ENCODE measurements at places on chromosomes 12 and 14. TPM values are rescaled to one million over a fixed set of nuclear protein-coding genes. Genes with fewer than 3 reads are reported as not detected.

DNA sequence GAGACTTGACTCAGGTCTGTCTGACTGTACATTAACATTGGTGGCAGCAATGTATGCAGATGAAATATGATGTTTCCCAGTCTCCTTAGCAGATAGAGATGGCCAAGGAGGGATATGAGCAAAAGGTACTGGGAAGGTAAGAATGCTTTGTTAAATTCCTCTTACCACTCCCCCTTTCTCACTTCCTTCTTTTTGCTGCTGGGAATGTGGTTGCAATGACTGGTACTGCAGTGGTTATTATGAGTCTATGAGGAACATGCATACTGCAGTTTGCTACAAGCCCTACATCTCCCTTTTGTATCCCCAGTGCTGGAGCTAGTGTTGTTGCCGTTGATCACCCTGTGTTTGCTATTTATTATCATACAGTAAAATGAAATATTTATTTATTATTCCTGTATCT lies 35.9 kb downstream of the ALDH1L2 start:
- H3K27ac ChIP-seq: no peak overlapping the region
- H3K4me1 ChIP-seq: peaks cover 3% of the 10 kb centered on the region
- no peak overlapping the region for H3K4me3 ChIP-seq

DNA sequence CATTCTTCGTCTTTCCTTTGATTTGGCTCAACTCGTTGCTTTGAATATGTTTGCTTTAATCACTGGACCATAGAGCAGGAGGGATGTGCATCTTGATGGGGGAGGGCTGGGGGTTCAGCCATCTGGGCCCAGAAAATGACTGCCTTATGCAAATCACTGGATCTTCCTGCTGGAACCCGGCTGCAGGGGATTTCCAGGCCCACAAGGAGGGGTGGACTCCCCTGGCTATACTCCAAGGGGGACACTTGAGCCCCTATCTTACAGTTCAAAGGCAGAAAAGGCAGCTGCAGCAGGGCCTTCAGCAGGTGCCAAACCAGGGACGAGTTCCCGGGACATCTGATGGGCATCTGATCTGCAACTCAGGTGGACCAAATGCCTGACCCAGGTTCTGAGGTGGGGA lies 122.5 kb downstream of the DICER1 start:
- H3K4me3 ChIP-seq: no peak overlapping the region
- no peak overlapping the region for H3K27ac ChIP-seq
- H3K27me3 ChIP-seq: peaks cover 10% of the 10 kb centered on the region
- no peak for DNase-seq
- no peaks in the 10 kb centered on the region for H3K36me3 ChIP-seq

- no peak for DNase-seq
- H3K36me3 ChIP-seq: peaks cover 3% of the 10 kb centered on the region
- no peak overlapping the region for H3K27ac ChIP-seq
- no peaks in the 10 kb centered on the region for H3K4me1 ChIP-seq
- H3K27me3 ChIP-seq: no peaks in the 10 kb centered on the region
Observed at GRCh38 chr14:59344016-59344415, 121.2 kb downstream of the GPR135 start.

- H3K27ac ChIP-seq: peak overlapping the region; percentile 98
- H3K4me3 ChIP-seq: no peak overlapping the region
- H3K27me3 ChIP-seq: no peaks in the 10 kb centered on the region
- peaks cover 4% of the 10 kb centered on the region for H3K36me3 ChIP-seq
- H3K4me1 ChIP-seq: peaks cover 36% of the 10 kb centered on the region
- DNase-seq: no peak
Observed at GRCh38 chr14:24110060-24110459, 4.5 kb upstream of the DCAF11 start.

- H3K27ac ChIP-seq: no peak overlapping the region
- no peak for DNase-seq
- H3K27me3 ChIP-seq: no peaks in the 10 kb centered on the region
- H3K4me3 ChIP-seq: no peak overlapping the region
- H3K4me1 ChIP-seq: no peaks in the 10 kb centered on the region
Observed at GRCh38 chr12:61823102-61823501, 437.1 kb upstream of the USP15 start.

- H3K4me1 ChIP-seq: peaks cover 88% of the 10 kb centered on the region
- no peaks in the 10 kb centered on the region for H3K27me3 ChIP-seq
- peak overlapping the region; percentile 67 for H3K4me3 ChIP-seq
- peak overlapping the region; percentile 97 for H3K27ac ChIP-seq
- no peak for DNase-seq
- no peaks in the 10 kb centered on the region for H3K36me3 ChIP-seq
Observed at GRCh38 chr14:77040741-77041653, 12.5 kb upstream of the IRF2BPL start.

- peaks cover 3% of the 10 kb centered on the region for H3K27me3 ChIP-seq
- no peaks in the 10 kb centered on the region for H3K36me3 ChIP-seq
- H3K27ac ChIP-seq: no peak overlapping the region
- H3K4me1 ChIP-seq: no peaks in the 10 kb centered on the region
Observed at GRCh38 chr12:19927661-19928060, 440.7 kb upstream of the PDE3A start.

DNA sequence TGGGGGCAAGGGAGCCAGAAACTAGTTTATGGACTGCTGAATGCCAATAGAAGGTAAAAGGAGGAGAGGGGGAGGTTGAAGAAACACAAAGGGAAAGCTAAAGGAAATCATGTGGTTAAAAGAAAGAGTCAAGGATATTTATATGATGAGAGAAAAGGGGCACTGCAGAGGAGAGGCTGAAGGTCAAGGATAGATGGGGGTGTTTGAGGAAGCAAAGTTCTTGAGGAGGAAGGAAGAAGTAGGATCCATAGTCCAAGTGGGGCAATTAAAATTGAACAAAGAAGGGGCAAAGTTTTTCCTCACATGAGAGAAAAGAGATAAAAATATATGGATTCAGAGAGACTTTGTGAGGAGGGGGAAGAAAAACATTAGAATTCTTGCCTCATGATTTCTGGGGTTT lies 10.1 kb upstream of the DBX2 start:
- H3K27me3 ChIP-seq: peaks cover 17% of the 10 kb centered on the region
- DNase-seq: no peak
- H3K4me3 ChIP-seq: no peak overlapping the region
- H3K36me3 ChIP-seq: no peaks in the 10 kb centered on the region

DNA sequence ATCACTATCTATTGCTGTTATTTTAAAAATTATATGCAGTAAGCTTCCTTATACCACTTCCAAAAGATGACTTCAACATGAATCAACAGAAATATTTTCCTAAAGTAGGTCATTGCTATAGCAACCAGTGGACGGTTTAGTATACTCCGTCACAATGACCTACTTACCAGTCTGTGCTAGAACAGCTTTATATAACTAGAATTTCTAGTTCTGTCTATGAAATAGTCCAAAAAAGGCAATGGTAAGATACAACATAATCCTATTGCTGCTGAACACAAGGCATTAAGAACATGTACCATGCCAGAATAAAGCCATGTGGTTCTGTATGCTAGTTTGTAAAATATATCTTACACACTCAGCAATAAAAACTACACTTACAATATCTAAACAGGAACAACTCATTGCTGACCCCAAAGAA lies 40.7 kb upstream of the MTERF2 start:
- peaks cover 12% of the 10 kb centered on the region for H3K4me1 ChIP-seq
- no peaks in the 10 kb centered on the region for H3K27me3 ChIP-seq
- H3K36me3 ChIP-seq: no peaks in the 10 kb centered on the region
- peak overlapping the region; percentile 59 for H3K27ac ChIP-seq
- no peak for DNase-seq

DNA sequence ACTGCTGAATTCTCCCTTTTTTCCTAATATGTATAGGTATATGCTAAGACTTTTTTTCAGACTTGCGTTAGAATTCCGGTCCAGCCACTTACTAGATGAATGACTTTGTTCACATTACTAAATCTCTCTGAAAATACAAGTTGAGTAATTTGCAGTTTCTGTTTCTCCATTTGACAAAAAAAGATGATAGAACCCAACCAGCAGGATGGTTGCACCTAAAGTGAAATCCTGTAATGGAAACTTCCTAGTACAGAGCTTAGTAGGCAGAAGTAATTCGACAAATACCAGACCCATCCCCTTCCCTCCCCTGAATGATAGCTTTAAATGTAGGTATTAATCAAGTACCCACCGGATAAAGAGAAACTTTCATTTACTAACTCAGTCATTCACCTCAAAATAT lies 113.6 kb upstream of the RAP1B start:
- no peak for DNase-seq
- peak overlapping the region; percentile 86 for H3K27ac ChIP-seq
- H3K4me1 ChIP-seq: peaks cover 30% of the 10 kb centered on the region

DNA sequence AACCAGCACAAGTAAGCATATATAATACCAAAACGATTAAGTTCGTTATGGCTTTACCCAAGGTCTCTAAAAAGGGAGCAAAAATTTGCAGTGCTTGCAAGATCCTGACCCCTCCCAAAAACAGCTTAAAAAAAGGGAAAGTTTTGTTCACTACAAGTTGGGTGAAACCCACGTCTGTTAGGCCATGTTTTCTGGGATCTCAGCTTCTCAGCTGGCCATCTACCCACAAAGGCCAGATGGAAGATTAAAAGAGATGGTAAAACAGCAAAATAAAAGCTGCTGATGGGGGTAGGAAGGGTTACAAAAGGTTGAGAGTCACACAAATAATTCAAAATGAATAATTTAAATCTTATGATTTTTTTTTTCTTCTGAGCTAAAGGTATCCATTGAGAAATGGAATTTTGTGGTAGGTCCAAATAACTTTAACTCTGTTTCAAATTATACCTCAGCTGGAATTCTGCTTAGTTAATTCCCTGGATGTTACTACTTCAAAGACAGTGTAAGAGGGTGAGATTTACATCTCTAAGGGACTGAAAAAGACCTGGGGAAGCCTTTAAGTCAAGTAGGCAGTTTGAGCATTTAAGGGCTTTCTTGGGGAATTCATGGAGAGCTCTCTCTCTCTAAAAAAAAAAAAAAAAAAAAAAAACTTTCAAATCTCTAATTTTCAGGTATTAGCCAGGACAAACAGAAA lies 185.6 kb upstream of the NAV3 start:
- no peaks in the 10 kb centered on the region for H3K4me1 ChIP-seq
- H3K36me3 ChIP-seq: no peaks in the 10 kb centered on the region
- no peak overlapping the region for H3K27ac ChIP-seq
- no peaks in the 10 kb centered on the region for H3K27me3 ChIP-seq
- H3K4me3 ChIP-seq: no peak overlapping the region

GRCh38 chr12:12788131-12788530 lies 2.7 kb downstream of the APOLD1 start:
- H3K4me1 ChIP-seq: peaks cover 42% of the 10 kb centered on the region
- H3K27me3 ChIP-seq: no peaks in the 10 kb centered on the region
- no peak overlapping the region for H3K27ac ChIP-seq
- DNase-seq: no peak

- DNase-seq: no peak
- H3K27me3 ChIP-seq: peaks cover 22% of the 10 kb centered on the region
- H3K36me3 ChIP-seq: no peaks in the 10 kb centered on the region
- H3K4me3 ChIP-seq: no peak overlapping the region
- H3K4me1 ChIP-seq: peaks cover 8% of the 10 kb centered on the region
Observed at GRCh38 chr12:121980191-121980891, 41.3 kb upstream of the BCL7A start.

DNA sequence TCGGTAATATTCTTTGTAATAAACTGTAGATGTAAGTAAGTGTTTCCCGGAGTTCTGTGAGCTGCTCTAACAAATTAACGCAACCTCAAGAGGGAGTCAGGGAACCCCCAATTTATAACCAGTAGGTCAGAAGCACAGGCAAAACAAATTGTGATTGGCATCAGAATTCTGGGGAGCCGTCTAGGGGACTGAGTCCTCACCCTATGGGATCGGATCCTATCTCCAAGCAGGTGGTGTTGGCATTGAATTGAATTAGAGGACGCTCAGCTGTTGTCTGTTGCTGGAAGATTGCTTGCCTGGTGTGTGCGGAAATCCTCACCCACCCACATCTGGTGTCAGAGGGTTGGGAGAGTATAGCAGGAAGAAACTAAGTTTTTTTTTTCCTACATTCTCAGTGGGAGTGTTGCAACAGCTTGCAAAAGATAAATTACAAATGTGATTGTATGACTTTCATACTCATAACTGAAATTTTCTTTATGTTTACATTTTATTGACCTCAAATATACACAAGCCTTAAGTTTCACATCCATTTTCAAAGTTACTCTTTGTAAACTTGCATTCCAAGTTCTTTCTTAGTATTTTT lies 5.5 kb downstream of the TMEM52B start:
- no peak overlapping the region for H3K27ac ChIP-seq
- H3K4me1 ChIP-seq: no peaks in the 10 kb centered on the region
- peaks cover 37% of the 10 kb centered on the region for H3K27me3 ChIP-seq
- H3K4me3 ChIP-seq: no peak overlapping the region
- DNase-seq: no peak

DNA sequence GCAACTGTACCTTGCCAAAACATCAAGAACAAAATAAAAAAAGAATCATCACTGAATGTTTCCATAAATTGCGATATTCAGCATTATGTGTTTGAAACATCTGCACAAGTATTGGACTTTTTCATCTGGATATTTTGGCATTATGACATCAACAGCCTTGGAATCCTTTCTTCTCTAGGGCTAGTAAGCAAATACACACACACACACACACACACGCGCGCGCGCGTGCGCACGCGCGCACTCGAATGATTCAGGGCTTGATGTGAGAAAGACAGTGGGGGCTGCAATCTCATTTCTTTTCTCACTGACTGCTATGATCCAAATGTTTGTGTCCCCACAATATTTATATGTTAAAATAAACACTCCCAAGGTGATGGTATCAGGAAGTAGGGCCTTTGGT lies 90.0 kb upstream of the SLC38A4 start:
- H3K4me3 ChIP-seq: no peak overlapping the region
- H3K4me1 ChIP-seq: no peaks in the 10 kb centered on the region
- peaks cover 1% of the 10 kb centered on the region for H3K36me3 ChIP-seq
- no peak overlapping the region for H3K27ac ChIP-seq
- no peak for DNase-seq

DNA sequence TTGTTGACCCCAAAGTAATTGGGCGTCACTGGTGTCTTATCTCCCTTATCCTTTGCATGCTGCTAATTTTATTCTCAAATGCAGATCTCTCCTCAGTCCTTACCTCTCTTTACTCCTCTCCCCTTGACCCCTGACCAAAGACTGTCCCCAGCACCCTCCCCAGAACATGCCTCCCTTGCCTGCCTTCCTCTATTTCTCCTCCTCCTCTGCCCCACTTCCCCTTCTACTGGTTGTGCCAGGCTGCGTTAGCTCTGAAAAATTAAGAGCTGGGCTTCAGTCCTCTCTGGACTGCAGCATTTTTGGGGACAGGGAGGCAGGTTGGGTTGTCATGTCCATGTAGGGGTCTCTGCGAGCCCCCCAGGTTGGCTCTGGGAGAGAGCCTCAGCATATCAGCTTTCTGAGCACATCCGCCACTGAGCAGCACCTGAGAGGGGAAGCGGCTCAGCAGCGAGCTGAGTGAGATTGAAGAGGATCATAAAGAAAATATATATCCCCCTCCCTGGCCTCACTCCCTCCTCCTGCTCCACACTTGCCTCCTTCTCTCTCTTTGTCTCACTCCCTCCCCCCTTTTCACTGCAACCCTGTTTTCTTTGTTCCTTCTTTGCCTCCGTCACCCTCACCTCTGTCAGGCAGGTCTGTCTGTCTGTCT lies 6.4 kb upstream of the CISTR start:
- H3K36me3 ChIP-seq: no peaks in the 10 kb centered on the region
- H3K27me3 ChIP-seq: peaks cover 49% of the 10 kb centered on the region
- H3K4me1 ChIP-seq: peaks cover 19% of the 10 kb centered on the region
- no peak overlapping the region for H3K4me3 ChIP-seq

GRCh38 chr14:54462048-54462447 lies 20.9 kb upstream of the CNIH1 start:
- no peaks in the 10 kb centered on the region for H3K27me3 ChIP-seq
- H3K4me3 ChIP-seq: no peak overlapping the region
- H3K36me3 ChIP-seq: peaks cover 9% of the 10 kb centered on the region
- H3K27ac ChIP-seq: no peak overlapping the region
- H3K4me1 ChIP-seq: no peaks in the 10 kb centered on the region
- no peak for DNase-seq

Gene ANO2
- total RNA-seq: not detected

Gene SPATA7
- total RNA-seq: 3.0 TPM

Gene TAS2R50
- 0.89 TPM for total RNA-seq

Gene HOXC13
- total RNA-seq: not detected

Gene TRAF3
- 49.5 TPM for total RNA-seq

Gene TBX5
- not detected for total RNA-seq

Gene LTBR
- total RNA-seq: 0.30 TPM
